ENCODE measurements at places on chromosomes 5 and 9.

DNA sequence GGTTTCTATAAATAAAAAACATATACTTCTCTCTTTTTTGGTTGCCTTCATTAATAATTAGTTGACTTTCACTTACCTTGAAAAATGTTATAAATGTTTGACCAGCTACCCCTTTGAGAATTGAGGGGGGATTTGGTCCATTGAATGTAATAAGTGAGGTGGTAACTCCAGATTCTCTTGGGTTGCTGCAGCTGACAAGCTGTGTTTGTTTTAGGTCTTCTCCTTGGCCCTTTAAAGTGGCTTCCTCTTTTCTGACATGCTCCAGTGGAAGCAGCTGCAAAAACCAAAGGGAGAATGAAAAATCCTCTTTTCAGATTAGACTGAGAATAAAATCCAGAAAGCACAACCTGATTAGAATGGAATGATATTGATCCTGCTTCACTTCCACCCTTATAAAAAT lies 410.5 kb downstream of the TMEM38B start:
- DNase-seq: no peak

- no peak for DNase-seq
These were observed 23.2 kb downstream of the TLE1 start for GRCh38 chr9:81666123-81666522.

DNA sequence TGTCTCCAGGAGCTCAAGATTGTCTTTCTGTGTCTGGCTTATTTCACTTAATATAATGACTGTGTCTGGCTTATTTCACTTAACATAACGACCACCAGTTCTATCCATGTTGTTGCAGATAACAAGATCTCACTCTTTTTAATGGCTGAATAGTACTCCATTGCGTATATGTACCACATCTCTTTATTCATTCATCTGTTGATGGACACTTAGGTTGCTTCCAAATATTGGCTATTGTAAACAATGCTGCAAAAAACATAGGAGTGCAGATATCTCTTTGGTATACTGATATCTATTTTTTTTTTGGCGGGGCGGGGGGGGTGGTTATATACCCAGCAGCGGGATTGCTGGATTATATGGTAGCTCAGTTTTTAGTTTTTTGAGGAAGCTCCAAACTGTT lies 45.5 kb downstream of the FER start:
- DNase-seq: no peak

DNA sequence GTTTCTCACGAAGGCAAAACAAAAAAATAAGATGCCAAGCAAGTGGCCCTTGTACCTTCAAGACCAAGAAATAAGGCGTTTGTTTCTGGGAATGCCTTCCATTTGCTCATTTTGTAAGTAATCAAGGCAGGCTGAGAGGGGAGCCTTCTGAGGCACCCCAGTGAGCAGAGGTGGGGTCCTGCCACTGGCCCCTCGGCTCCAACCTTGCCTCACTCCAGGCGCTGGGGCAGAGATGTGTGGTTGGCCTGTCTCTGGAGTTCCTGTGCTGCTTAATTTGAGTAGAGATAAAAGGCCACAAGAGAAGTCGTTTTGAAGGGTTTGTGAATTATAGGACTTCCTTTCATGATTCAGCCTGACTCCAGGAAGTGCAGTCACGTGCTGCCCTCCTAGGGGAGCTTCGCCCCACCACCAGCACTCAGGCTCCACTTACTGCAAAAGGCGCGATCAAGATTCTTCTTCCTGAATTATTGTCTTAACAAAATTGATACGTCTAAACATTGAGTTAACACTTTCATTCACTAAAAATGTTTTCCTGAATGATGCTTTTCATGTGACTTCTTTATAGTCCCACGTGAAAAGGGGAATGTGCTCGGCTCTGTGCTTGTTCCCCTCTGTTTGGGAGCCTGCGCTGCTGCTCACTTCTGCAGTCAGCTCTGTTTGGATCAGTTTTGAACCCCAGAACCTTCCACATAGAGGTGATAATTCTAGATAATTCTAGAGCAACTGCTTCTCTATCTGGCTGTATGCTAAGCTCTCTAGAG lies 13.7 kb downstream of the SYK start:
- DNase-seq: no peak

DNA sequence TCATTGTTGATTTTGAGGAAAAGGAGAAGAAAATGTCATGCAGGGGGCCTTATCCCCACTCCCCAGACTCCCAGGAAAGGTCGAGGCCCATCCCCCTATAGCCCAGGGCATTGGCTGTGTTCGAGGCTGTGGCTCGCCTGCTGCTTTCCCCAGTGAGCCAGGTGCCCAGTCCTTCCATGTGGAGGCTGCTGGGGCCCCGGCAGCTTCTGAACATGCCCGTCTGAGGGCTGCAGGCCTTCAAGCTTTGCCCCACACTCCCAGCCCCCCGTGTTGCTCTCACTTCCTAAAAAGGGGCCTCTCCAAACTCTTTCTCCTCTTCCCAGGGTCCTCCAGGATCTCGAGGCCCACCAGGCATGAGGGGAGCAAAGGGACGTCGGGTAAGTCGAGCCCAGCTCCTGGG lies 64.7 kb upstream of the ORM1 start:
- no peak for DNase-seq

DNA sequence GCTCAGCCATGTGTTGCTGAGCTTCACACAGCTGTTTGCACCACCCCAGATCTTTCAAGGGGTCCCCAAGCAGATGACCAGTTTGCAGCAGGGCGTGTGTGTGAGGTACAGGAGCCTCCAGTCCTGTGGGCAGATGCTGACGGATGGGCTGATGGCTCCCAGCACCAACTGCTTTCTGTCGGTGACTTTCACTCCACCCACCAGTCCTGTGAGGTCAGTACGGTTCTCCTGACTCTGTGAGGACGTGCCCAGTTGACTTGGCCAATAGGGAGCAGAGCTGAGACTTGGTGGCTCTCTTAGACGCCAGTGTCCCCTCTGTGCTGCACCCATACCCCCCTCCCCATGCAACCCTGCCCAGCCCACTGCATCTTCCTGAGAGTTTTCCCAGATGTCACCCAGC lies 19.7 kb downstream of the COL5A1 start:
- no peak for DNase-seq

DNA sequence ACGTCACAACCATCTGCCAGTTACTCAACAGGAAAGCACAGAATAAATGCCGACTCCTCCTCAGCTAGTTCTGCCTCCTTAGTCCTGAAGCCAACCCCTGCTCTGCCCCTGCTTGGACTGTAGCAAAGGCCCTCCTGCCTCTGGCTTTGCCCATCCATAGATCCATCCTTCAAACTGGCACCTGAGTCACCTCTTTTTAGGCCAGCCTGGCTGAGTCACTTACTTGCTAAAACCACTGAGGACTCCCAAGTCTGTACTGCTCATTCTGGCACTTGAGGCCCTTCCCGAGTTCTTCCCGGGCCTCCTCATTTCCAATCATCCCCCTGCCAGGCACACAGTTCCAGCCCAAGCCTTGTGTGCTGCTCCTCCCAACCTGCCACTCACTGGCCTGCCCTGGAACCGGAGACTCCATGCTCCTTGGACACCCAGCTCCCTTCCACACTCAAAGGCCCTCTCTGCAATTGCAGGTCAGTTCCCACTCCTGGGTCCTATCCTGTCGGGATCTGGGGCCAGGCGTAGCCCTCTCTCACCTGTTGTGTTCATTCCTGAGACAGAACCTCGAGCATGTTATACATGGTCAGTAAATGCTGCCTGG lies 220.1 kb downstream of the DAB2IP start:
- no peak for DNase-seq

- DNase-seq: peak; percentile 8
These were observed 85.8 kb downstream of the RIC1 start for GRCh38 chr9:5714501-5715401.

GRCh38 chr9:82934949-82935348 lies 128.0 kb downstream of the RASEF start:
- DNase-seq: peak; percentile 9

GRCh38 chr9:136494012-136494411 lies 11.2 kb upstream of the SEC16A start:
- no peak for DNase-seq

DNA sequence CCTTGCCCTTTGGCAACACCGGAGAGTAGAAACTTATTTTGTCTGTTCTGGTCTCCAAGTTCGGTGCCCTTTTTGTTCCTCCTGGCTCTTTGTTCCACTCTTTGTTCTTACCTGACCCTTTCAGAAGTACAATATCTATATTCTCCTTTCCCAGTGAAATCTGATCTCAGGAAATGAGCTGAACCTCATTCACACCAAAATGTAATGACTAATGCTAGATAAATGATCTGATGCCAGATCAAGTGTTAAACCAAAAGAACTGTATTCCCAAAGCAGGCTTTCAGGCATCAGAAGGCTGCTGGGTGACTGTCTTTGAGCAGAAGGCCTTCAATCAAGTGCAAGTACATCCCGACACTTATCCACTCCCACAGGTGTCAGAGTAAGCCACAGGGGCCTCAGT lies 156.4 kb downstream of the SPOCK1 start:
- DNase-seq: no peak

DNA sequence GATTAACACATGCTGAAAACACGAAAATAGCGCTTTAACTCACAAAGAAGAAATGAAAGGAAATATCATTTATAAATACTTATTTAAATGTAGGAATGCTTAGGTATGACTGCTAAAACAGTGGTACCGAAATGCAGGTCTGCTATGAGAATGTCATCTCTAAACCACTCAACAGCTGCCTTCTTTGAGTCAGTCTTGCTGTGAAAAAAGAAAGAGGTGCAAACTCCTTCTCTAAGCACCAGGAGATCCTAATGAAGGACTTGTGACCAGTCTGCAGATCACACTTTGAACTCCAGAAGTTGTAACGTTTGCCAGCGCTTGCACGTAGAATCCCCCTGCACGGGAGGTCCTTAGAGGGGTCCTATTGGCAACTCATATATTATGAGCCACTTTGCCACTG lies 86.6 kb downstream of the TRIO start:
- no peak for DNase-seq

GRCh38 chr9:82146677-82147076 lies 158.1 kb downstream of the SPATA31D1 start:
- DNase-seq: no peak

- no peak for DNase-seq
These were observed 22.0 kb upstream of the TGFBI start for GRCh38 chr5:136006761-136007251.

GRCh38 chr5:168734620-168735300 lies 155.6 kb upstream of the PANK3 start:
- DNase-seq: no peak

DNA sequence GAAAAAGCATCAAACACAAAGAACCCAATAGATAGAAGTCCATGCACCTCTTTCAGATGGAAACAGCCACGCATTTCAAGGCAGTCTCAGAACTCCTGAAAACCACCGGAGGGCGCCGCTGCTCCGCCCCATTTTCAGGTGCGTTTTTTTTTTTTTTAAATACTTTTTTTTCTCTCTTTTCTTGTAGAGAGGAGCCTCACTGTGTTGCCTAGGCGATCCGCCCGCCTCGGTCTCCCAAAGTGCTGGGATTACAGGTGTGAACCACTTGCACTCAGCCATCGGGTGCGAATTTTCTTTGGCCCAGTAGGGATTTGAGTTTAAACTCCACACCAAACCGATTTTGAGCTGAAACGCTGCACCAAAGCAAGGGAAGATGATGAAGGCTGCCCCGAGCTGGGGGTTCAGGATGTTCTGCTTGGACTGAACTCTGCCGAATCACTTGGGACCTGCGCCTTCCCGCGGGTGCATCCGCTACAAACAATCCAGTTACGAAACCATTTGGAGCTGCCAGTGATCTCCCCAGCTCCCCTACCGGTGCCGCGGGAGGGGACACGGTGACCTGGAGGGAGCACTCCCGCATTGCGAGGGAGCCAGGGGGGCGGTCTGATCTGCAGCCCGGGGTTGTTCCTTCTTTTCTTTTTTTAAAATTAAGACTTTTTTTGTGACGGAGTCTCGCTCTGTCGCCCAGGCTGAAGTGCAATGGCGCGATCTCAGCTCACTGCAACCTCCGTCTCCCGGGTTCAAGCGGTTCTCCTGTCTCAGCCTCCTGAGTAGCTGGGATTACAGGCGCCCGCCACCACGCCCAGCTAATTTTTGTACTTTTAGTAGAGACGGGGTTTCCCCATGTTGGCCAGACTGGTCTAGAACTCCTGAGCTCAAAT lies 1.4 kb downstream of the PTGR1 start:
- peak; percentile 83 for DNase-seq

DNA sequence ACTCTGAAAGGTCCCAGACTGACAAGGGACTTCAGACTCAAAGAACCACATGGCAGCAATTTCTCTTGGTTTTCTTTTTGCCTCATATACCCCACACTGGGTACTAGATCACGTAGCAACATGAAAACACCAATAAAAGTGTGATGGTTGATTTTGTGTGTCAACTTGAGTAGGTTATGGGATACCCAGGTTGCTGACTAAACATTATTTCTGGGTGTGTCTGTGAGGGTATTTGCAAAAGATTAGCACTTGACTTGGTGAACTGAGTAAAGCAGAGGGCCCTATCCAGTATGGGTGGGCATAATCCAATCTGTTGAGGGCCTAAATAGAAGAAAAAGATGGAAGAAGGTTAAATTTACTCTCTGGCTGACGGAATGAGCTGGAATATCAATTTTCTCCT lies 53.8 kb upstream of the ZNF618 start:
- DNase-seq: no peak

GRCh38 chr9:76835571-76836283 lies 70.2 kb downstream of the PRUNE2 start:
- DNase-seq: no peak

DNA sequence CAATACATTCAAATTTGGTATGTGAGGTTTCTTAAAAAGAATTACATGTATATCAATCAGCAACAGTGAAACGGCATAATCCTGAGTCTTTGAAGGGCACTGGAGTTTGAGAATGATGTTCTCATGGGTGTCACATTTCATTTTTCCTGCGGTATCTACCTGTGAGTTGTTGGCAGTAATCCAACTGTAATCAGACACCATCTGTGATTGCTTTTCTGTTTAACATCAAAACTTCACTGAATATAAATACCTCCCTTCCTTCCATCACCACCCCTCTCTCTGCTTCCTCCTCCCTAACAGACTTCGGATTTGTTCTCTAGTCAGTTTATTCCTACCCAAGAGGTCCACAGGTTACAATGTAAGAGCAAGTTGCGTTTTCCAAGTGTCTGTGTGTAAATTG lies 275.2 kb upstream of the PCSK5 start:
- no peak for DNase-seq

- no peak for DNase-seq
These were observed 50.2 kb downstream of the PPP2R2B start for GRCh38 chr5:146828385-146828784.

- DNase-seq: peak; percentile 28
These were observed 167.0 kb upstream of the OTULINL start for GRCh38 chr5:14414656-14415023.

GRCh38 chr9:129933185-129934040 lies 98.2 kb downstream of the USP20 start:
- no peak for DNase-seq

DNA sequence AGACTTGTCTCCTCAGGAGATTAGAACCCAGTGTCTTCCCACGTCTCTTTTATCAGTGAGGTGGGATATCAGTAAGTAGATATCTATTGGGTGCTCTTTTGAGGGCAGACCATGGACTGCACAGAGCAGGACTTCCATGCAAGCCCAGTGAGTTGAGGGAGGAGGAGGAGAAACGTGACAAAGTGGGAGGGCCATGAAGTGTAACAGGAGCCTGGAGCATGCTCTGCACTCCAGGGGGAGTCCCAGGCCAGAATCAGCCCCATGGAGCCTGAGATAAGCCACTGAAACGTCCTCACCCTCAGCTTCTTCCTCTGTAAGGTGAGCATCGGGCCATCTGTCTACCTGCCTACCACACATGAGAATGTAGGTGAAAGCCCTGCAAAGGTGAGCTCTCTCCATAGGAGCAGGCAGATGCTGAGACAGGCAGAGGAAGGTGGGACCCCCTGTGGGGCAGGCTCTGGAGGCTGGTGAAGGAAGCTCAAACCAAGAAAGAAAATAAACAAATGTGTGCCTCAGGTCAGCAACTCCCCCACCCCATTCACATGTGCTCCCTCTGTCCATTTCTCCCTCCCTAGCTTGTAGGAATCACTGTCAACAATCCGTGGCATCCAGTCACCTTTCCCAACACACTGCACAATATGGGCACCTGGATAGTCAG lies 87.4 kb downstream of the NRG2 start:
- no peak for DNase-seq
